GM23248 (cell line): ENCODE measurements at places on chromosomes 3 and 15.
A peak's percentile ranks its signal among the peaks of the same experiment; 100 is the strongest.

- no peak for DNase-seq
Measured at GRCh38 chr3:75136100-75136897, 521.8 kb upstream of the CNTN3 start.

GRCh38 chr15:67809441-67809840 lies 15.9 kb upstream of the SKOR1 start:
- no peak for DNase-seq

GRCh38 chr15:98455904-98456303 lies 192.4 kb upstream of the IGF1R start:
- DNase-seq = peak; percentile 19

DNA sequence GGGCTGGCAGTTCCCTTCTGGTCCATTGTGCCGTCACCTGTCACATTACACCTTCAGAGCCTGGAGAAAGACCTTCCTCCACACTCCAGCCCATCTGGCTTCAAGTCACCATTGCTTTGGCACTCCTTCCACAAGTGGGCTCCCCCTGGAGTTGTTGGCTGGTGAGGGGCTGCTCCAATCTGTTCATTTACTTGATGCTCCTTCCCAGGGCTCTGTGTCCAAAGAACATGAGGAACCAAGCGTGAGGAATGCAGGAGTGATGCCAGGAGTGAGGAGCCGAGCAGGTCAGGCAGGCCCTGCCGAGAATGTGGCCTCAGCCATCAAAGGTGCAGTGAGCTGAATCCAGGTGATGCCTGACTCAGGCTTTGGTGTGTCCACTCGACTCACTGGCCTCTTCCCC lies 57.2 kb downstream of the OXNAD1 start:
- DNase-seq = no peak

- DNase-seq = no peak
Measured at GRCh38 chr15:52290329-52290728, 5.3 kb downstream of the MYO5C start.

GRCh38 chr3:3305841-3306240 lies 126.3 kb upstream of the CRBN start:
- DNase-seq = no peak

- DNase-seq = no peak
Measured at GRCh38 chr3:52596658-52597265, 60.4 kb downstream of the UQCC5 start.

DNA sequence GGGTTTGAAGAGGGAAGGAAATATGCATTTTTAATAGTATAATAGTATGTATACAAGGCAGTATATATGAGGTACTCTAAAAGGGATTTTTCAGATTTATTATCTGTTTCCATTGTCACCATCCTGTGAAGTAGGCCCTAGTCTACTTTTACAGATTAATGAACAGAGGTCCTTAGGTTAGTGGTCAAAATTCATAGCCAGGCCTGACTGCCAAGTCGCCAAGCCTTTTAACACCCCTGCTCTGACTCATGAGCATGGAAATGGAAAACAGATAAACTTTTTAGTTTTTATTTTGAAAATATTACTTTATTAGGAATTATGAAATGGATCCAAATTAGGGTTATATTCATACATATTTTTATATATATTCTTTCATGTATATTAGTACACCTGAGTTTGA lies 146.9 kb downstream of the BBX start:
- DNase-seq = peak; percentile 50

GRCh38 chr3:50352781-50353180 lies 2.1 kb downstream of the CYB561D2 start:
- DNase-seq = peak; percentile 66

DNA sequence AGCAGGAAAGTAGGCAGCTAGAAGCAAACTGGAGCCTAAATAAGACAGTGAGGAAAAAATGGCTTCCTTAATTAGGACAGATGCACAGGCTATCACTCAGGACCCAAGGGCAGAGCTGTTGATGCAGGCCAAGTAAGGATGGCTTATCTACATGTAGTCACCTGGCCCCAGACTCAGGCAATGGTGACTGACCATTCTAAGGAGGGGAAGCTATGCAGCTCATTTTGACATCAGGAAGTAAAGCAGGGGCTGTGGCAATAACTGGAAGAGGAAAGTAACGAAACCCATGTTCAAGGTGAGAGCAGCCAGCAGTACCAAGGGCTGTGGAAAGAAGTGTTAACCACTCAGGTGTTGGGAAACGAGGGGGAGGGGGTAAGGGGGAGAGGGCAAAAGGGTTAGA lies 16.2 kb downstream of the ACAD11 start:
- no peak for DNase-seq
